ENCODE measurements at places on chromosomes 7 and 10. TPM values are rescaled to one million over a fixed set of nuclear protein-coding genes. Genes with fewer than 3 reads are reported as not detected.

SP8 gene
- total RNA-seq, result not detected

C1QL3 gene
- total RNA-seq, result 0.08 TPM

DNA sequence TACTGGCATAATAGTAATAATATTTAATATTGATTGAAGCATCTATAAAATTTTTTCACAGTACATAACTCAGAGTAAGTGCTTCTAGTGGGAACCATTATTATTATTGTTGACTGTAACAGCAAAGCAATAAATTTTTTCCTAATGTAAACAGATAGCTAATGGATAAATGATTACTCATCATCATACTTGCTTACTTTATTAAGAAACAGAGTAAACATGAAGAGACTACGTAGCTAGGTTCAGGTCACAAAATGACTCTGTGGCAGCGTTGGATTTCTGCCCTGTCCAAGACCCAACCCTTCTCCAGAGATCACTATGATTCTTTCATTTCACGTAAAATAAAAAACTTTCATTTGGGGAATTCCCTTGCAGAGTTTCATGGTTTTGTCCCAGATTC is 8.3 kb upstream of the ABCB5 start:
- DNase-seq, result no peak

- no peak for DNase-seq
Observed at GRCh38 chr10:114604357-114605130, 53.5 kb downstream of the ABLIM1 start.

GRCh38 chr10:128867819-128868218 is 599.2 kb upstream of the MGMT start:
- DNase-seq, result no peak

DNA sequence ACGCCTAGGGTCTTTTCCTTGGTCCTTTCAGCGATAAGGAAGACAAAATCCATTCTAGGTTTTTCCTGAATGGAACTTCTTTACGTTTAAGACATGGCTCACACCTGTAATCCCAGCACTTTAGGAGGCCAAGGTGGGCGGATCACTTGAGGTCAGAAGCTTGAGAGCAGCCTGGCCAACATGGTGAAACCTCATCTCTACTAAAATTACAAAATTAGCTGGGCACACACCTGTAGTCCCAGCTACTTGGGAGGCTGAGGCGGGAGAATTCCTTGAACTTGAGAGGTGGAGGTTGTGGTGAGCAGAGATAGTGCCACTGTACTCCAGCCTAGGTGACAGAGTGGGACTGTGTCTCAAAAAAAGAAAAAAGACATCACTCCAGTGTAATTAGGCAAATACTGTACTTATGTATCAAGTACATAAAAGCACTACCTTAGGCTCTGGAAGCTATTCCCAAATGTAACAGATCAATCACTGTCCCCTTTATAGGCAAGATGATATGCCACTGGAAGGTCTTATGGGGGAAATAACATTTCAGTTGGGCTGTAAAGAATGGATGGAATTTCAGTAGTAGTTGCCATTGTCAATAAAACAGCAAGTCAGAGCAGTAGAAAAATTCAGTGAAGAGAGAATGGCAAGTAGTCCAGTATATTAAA is 5.7 kb downstream of the STK17A start:
- DNase-seq, result no peak

DNA sequence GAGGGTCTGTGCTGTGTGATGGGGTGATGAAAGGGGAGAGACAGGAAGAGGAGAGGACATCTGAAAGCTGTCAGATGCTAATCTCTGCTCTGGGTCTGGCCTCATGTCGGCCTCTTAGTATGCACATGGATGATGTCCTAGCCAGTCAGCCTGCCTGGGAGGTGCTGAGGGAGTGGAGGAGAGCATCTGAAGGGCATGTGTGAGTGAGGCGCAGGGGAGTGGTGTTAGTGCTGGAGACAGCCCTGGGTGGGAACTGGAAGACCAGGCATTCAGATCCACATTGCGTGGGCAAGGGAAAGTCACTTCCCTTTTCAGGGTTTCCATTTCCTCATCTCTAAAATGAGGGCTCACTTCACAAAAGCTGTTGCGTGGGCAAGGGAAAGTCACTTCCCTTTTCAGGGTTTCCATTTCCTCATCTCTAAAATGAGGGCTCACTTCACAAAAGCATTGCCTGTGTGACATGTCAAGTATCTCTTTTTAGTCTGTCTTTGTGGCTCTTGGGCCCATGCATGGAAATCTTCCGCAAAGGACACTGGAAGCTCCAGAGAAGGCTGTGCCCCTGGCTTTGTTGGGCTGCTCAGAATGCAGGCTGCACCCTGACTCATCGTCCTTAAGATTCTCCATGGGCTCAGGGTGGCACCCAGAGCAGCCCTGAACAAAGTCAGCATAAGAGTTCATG is 10.0 kb downstream of the SFTPD start:
- DNase-seq, result peak; percentile 14

DNA sequence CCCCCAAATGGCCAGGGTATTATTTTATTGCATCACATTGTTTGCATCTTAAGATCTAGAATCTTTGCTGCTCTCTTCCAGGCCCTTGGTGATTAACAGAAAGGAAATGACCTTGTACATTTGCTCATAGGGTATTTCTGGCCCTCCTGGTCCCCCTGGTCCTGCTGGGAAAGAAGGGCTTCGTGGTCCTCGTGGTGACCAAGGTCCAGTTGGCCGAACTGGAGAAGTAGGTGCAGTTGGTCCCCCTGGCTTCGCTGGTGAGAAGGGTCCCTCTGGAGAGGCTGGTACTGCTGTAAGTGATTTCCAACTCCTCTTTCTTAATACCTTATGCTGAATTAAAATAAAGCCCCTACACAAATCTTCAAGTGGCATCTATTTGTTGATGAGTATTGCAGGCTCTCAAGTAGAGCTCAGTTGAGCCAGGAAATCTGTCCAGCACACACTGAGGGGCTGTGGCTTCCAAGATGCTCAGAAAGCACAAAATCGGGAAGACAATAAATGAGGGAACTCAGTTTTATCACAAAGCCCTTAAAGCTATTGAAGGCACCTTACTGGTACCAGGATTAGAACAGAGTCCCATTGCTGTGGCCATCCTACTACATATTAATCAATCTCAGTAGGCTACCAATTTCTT is 28.2 kb downstream of the COL1A2 start:
- no peak for DNase-seq

- DNase-seq, result no peak
Observed at GRCh38 chr10:73888514-73888913, 14.2 kb upstream of the CAMK2G start.
